ENCODE measurements at places on chromosomes 12 and 14. TPM values are rescaled to one million over a fixed set of nuclear protein-coding genes. Genes with fewer than 3 reads are reported as not detected.

The GARIN6 gene
- total RNA-seq = not detected

The SERPINA9 gene
- total RNA-seq = not detected

The FITM1 gene
- total RNA-seq = 0.59 TPM

The PAN2 gene
- total RNA-seq = 55.7 TPM

The NCAPD2 gene
- 25.3 TPM for total RNA-seq

The ASCL1 gene
- not detected for total RNA-seq

DNA sequence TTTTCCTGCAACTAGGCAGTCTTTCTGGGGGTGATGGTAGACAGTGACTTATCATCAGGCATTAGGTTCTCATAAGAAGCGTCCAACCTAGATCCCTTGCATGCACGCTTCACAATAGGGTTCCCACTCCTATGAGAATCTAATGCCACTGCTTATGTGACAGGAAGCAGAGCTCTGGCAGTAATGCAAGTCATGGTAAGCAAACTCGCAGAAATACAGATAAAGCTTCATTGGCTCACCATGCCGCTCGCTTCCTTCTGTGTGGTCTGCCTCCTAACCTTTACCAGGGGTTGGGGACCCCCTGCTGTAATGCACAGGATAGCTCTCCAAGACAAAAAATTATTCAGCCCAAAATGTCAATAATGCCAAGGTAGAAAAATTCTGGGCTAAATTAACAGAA is 864.2 kb downstream of the TRHDE start:
- no peaks in the 10 kb centered on the region for H3K27me3 ChIP-seq
- H3K4me1 ChIP-seq = no peaks in the 10 kb centered on the region
- DNase-seq = no peak
- H3K36me3 ChIP-seq = no peaks in the 10 kb centered on the region

GRCh38 chr14:78851189-78851588 is 681.0 kb downstream of the NRXN3 start:
- no peaks in the 10 kb centered on the region for H3K27me3 ChIP-seq
- DNase-seq = no peak
- no peaks in the 10 kb centered on the region for H3K36me3 ChIP-seq
- H3K4me1 ChIP-seq = peaks cover 23% of the 10 kb centered on the region
- no peak overlapping the region for H3K27ac ChIP-seq
- H3K4me3 ChIP-seq = no peak overlapping the region

- no peak overlapping the region for H3K27ac ChIP-seq
- no peak for DNase-seq
- H3K36me3 ChIP-seq = no peaks in the 10 kb centered on the region
- no peaks in the 10 kb centered on the region for H3K4me1 ChIP-seq
Observed at GRCh38 chr12:30880813-30881212, 45.7 kb upstream of the TSPAN11 start.

DNA sequence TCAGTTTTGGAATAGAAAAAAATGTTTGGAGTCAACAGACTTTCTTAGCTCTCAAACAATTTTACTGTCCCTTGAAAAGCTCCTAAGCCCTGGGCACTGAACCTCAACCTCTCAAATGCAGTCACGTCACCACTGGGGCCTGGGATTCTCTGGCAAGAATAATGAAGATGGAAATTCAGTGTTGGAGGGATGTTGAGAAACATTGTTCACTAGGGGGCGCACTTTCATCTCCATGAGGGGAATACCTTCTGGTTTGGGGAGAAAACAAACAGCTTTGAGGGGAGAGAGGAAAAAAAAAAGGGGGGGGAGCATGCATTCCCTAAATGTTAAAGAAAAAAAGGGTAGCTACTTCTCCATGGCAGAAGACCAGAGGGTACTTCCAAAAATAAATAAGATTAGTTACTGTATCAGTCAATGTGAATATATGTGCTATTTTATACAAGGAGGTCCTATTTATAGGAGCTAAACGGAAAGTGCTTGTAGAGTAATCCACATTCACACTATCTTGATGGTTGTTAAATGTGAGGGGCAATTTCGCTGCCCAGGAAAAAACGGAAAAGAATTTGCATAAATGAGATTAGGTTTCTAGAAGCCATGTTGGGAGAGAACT is 5.8 kb upstream of the TBPL2 start:
- no peaks in the 10 kb centered on the region for H3K27me3 ChIP-seq
- H3K4me3 ChIP-seq = no peak overlapping the region
- H3K36me3 ChIP-seq = no peaks in the 10 kb centered on the region
- H3K27ac ChIP-seq = no peak overlapping the region
- peak; percentile 70 for DNase-seq

DNA sequence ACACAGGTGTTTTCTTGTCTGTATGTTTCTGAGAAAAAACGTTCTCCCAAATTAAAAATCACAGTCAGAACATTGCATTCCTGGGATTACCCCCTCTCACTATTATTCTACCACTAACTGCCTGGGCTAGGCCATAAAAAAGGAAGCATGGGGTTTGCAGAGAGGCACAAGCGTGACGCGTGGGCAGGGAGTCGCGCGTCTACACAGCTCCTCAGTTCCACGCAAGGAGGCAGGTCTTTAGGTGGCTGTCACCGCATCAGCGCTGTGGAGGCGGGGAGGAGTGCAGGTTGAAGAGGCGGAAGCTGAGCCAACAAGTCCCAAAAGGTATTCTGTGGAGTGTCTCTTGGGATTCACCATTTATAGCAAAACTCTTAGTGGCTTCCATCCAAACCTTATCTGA is 109.9 kb downstream of the RIMBP2 start:
- DNase-seq = no peak
- peaks cover 7% of the 10 kb centered on the region for H3K27me3 ChIP-seq
- H3K4me1 ChIP-seq = peaks cover 13% of the 10 kb centered on the region
- H3K27ac ChIP-seq = peak overlapping the region; percentile 9

DNA sequence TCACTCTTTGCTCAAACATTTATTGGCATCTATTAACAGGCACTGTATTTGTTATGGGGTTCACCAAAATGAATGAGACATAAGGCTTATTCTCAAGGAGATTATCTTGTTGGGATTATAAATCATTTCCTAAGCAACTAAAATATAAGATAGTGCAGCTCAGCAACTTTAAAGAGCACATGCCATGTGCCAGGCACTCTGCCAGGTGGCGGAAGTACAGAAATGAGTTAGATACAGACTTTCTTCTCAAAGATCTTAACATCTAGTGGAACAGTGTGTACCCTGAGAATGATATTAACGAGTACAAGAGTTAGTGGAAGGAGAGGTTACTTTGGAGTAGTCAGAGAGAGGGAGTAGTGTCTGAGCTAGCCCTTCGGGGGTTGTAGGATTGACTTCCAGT is 28.4 kb upstream of the TOMM20L start:
- peaks cover 32% of the 10 kb centered on the region for H3K36me3 ChIP-seq
- no peak for DNase-seq
- H3K4me1 ChIP-seq = no peaks in the 10 kb centered on the region
- H3K4me3 ChIP-seq = no peak overlapping the region
- no peak overlapping the region for H3K27ac ChIP-seq

GRCh38 chr12:16492820-16493797 is 112.9 kb downstream of the LMO3 start:
- no peak overlapping the region for H3K4me3 ChIP-seq
- H3K36me3 ChIP-seq = no peaks in the 10 kb centered on the region
- DNase-seq = no peak
- H3K27me3 ChIP-seq = no peaks in the 10 kb centered on the region

DNA sequence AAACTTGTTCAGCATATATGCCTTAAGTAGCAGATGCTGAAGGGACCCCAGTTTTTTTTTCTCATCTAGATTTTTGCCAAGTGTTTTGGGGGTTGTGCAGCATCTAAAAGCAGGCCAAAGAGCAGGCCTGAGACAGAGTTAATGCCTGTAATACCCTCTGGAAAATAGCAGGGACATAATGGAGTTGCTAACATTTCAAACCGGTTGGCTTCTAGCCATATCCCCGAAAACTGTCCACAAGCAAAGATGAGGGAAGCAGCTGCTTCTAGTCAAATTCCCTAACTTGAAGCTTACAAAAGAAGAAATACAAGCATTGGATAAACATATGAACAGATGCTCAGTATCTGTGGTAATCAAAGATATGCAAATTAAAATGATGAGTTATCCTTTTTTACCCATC is 52.1 kb upstream of the AEBP2 start:
- no peak for DNase-seq
- no peak overlapping the region for H3K4me3 ChIP-seq
- H3K27me3 ChIP-seq = peaks cover 3% of the 10 kb centered on the region

GRCh38 chr12:54259194-54260011 is 20.5 kb downstream of the CBX5 start:
- DNase-seq = peak; percentile 81
- no peaks in the 10 kb centered on the region for H3K27me3 ChIP-seq
- peaks cover 10% of the 10 kb centered on the region for H3K36me3 ChIP-seq
- H3K27ac ChIP-seq = peak overlapping the region; percentile 99

DNA sequence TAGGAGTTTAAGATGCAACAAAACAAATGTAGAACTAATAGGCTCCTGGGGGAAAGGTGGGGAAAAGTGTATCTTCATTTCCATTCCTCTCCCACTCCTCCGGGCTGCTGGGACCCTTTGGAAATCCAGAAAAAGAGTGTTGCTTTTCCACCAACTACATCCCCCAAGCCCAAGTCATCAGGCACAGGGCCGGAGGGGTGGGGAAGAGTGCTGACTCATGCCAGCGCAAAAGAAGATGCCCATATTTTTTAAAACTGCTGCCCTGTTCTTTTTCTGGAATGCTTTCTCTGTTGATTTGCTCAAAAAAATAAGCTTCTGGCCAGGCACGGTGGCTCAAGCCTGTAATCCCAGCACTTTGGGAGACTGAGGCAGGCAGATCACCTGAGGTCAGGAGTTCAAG is 70.9 kb downstream of the TBK1 start:
- no peak overlapping the region for H3K4me3 ChIP-seq
- H3K36me3 ChIP-seq = no peaks in the 10 kb centered on the region
- H3K27ac ChIP-seq = no peak overlapping the region
- DNase-seq = no peak
- H3K4me1 ChIP-seq = no peaks in the 10 kb centered on the region

- H3K36me3 ChIP-seq = no peaks in the 10 kb centered on the region
- no peak for DNase-seq
- H3K27ac ChIP-seq = no peak overlapping the region
- H3K27me3 ChIP-seq = no peaks in the 10 kb centered on the region
- H3K4me3 ChIP-seq = no peak overlapping the region
Observed at GRCh38 chr12:115049614-115050013, 365.6 kb upstream of the TBX3 start.

DNA sequence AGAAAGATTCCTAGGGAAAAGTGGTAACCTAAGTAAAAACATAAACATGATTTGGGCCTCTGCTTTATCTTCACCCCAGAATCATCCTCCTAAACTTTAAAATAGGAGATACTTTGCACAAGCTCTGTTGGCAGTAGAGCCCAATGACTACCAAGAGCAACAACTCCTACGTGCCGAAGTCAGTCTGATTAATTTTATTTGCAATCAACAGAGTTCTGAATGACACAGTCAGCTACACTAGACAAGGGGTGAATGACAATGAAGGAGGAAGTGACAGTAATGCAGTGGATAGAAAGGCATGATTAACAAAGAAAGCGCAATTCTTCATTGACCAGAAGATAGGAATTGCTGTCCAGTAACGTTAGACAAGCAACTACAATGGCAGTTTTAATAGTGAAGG is 957.9 kb upstream of the USP15 start:
- H3K36me3 ChIP-seq = no peaks in the 10 kb centered on the region
- H3K27ac ChIP-seq = no peak overlapping the region
- no peaks in the 10 kb centered on the region for H3K27me3 ChIP-seq
- no peak for DNase-seq
- H3K4me1 ChIP-seq = no peaks in the 10 kb centered on the region

GRCh38 chr14:50366115-50366514 is 30.6 kb downstream of the CDKL1 start:
- peaks cover 16% of the 10 kb centered on the region for H3K36me3 ChIP-seq
- H3K27ac ChIP-seq = no peak overlapping the region
- no peak for DNase-seq
- H3K4me3 ChIP-seq = no peak overlapping the region
